ENCODE measurements at places on chromosomes 4 and X. TPM values are rescaled to one million over a fixed set of nuclear protein-coding genes. Genes with fewer than 3 reads are reported as not detected.

ADH7 gene
- total RNA-seq = not detected

ENPEP gene
- total RNA-seq = not detected

RTL5 gene
- total RNA-seq = 2.9 TPM

FAAH2 gene
- 3.1 TPM for total RNA-seq

SGMS2 gene
- total RNA-seq = not detected

ELF4 gene
- total RNA-seq = 32.4 TPM

NRK gene
- not detected for total RNA-seq

P2RY4 gene
- 0.44 TPM for total RNA-seq

DNASE1L1 gene
- total RNA-seq = 15.8 TPM

TKTL2 gene
- 0.11 TPM for total RNA-seq

TSPAN7 gene
- total RNA-seq = not detected

MGST2 gene
- 1.2 TPM for total RNA-seq

PPA2 gene
- total RNA-seq = 54.3 TPM

MAGEA4 gene
- total RNA-seq = not detected
